CD4-positive, CD25-positive, alpha-beta regulatory T cell (primary cell): ENCODE measurements at places on chromosomes 11 and 22. TPM values are rescaled to one million over a fixed set of nuclear protein-coding genes. Genes with fewer than 3 reads are reported as not detected.

MRGPRX3 gene
- not detected for total RNA-seq

PLEKHA7 gene
- 1.8 TPM for total RNA-seq

OR52A1 gene
- not detected for total RNA-seq

MFRP gene
- total RNA-seq: not detected

FGF4 gene
- total RNA-seq: not detected
